ENCODE measurements at places on chromosomes 13 and 19.

DNA sequence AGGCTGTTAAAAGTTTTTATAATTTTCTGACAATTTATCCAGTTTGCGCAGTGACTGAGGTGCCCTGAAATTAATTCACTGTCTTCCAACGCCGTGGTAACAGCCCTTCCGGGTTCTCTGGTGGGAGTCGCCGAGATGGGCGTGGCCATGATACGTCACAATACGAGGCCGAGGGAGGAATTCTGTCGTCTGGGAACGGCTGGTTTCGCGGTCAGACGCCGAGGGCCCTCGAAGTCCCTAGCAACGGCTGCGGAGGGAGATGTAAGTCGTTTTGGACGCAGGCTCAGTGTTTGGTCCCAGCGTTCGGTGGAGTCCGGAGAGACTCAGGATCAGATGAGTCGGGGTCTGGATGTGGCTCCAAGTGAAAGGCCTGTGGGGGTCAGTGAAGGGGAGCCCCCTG, 21.7 kb downstream of the ZNF613 start:
- no peak for DNase-seq

DNA sequence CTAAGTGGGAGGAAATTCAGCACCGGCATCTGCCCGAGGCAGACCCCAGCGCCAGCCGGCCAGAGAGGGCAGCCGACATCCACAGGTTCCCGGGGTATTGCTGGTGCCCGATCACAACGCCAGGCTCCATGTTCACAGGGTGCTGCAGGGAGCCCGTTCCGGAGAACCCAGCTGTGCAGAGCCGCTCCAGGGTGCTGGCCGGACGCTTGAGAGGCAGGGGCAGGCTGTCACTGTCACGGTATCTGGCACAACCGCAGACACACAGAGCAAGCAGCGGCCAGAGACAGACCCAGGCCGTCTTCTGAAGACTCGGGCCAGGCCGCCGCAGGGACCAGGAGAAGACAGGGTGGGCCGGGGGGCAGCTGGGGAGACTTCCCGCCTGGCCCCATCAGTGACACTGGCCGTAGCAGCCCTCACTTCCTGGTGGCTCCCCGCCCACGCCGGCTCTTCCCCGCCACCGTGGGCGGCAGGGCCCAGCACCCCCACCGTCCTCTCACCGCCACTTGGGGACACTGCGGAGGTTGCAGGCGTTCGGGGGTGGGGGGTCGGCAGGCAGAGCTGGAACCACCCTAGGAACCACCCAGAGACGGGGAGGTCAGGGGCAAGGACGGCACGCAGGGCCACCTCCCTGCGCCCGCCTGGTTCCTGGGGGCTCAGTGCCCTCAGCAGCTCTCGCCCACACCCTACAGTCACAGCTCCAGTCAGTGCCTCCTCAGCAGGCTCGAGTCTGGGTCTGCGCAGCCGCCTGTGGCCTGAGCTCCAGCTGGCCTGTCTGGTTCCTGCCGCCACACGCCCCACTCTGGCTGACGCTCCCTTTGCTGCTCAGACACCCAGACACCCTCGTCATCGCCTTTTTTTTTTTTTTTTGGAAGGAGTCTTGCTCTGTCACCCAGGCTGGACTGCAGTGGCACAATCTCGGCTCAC, 3.8 kb downstream of the RNF126 start:
- no peak for DNase-seq

DNA sequence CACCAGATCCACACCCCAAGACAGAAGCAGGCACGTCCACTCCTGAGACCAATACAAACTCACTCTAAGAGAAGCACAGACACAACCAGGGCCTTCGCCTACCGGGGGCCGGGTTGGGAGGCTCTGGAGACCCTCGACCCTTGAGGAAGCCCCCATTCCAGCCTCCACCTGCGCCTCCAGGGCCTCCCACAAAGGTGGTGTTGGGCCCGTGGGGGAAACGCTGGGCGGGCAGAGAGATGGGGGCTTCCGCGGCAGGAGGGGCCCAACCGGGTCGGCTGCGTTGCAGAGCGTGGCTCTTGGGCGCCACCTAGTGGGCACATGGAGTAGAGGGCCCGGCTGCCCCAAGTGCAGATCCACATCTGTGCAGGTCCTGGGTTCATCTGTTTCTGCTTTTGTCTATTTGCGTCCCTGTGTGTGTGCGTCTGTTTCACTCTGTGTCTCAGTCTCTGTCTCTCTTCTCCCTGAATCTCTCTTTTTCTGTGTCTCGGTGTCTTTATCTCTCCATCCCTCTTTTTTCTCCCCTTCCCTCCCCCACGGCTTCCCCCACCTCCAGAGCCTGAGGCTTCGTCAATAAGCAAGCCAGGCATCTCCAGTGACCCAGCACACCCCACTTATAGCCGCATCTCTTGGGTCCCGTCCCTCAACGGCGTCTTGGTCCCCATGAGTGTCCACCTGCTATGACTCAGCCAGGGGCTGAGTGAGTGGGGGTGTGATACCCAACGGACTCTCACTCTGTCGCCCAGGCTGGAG, 10.5 kb upstream of the TINCR start:
- DNase-seq: peak; percentile 72

- DNase-seq: no peak
These were observed 937 bp downstream of the ZNF841 start for GRCh38 chr19:52094526-52095130.

DNA sequence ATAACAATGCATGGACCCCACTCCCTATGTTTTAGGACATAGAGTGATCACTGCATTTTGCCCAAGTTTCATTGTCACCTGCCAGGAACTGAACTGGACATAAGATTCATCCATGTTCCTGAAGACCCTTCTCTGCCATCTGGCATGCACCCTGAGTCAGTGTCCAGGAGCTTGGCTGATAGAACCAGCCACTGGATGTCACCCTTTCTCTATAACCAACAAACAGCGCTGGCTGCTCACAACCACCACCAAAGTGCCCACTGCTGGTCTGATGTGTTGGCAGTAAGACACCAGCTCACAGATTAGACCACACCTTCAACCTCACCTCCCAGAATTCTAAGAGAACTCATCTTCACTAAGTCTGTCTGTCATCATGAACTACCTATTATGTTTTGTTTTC, 333.4 kb downstream of the ITGBL1 start:
- DNase-seq: no peak

- no peak for DNase-seq
These were observed 56.5 kb upstream of the HTR2A start for GRCh38 chr13:46953331-46953730.

- DNase-seq: peak; percentile 45
These were observed 4.0 kb downstream of the RTN2 start for GRCh38 chr19:45492627-45493470.

DNA sequence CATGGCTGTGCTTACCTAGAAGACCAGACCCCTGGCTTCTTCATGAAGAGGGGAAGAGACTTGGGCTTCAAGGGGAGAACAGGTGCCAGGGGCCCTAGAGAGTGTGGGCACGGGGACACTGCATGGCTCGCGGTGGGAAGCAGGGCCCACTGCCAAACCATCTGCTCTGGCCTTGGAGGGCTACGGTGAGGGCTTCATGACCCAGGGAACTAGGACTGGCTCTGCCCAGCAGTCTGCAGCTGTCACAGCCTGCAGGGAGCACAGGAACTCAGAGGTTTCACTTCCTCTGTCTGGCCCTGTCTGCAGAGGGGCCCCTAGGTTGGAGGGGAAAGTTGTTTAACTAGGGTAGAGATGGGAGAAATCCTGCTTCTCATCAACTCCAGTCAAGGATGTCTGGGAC, 4.3 kb downstream of the ERCC1 start:
- no peak for DNase-seq

DNA sequence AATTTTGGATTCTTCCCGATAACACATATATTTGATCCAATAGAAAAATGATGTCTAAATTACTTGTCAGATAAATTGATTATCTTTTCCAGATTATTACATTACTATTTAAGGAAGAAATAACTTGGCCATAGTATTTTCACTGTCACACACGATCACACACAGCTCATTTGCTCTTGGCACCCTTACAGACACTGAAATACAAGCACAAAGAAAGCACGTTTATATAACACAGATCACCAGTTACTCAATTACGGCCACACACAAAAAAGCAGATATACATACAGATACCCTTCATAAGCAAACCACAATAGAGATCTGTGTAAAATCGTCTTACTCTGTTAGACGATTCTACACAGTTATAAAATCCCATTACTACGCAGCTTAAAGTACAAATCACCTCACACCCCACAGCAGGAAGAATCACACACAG, 716 bp upstream of the ZNF420 start:
- no peak for DNase-seq

- DNase-seq: no peak
These were observed 379.8 kb downstream of the DLEU7 start for GRCh38 chr13:50463719-50464118.

DNA sequence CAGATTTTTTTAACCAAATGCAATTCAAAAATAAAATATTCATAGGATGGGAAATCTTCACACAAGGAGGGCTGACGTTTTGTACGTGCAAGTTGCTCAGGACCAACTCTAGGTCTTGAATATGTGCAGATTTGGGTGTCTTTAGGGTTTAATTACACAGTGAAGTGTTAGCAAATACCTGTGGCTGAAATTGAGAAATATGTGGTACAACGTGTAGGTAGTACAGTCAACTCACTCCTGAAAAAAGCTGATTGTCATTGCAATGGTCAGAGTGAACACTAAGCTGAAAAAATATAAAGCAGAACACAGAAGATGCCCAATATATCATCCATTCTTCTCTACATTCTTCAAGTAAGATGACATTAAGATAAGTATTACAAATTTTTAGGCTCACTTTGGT, 314.3 kb downstream of the SLITRK1 start:
- DNase-seq: no peak

DNA sequence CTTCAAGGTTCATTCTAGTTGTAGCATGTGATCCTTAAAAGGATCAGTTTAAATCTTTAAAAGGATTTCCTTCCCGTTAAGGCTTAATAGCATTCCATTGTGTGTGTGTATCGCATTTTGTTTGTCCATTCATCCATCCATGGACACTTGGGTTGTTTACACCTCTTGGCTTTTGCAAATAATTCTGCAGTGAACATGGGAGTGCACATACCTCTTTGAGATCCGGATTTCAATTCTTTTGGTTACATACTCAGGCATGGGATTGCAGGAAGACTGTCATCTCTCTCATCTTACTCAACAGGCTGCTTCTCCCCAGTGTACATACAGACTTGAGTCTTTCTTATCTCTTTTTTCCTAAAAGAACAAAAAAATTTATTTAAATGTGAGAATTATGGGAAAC, 1.2 kb downstream of the RNF113B start:
- no peak for DNase-seq

DNA sequence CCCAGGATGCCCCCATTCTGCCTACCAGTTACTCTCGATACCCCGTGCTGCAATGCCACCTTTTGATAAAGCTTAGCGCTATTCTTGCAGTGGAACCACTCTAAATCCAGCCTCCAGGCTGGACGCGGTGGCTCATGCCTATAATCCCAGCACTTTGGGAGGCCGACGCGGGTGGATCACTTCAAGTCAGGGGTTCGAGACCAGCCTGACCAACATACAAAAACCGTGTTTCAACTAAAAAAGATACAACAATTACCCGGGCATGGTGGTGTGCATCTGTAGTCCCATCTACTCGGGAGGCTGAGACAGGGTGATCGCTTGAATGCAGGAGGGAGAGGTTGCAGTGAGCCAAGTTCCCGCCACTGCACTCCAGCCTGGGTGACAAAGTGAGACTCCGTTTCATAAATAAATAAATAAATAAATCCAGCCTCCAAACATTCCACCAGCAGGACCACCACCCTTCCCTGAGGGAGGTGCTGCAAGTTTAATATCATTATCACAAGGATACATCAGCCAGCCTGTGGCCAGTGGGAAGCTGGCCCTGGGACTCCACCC, 27.7 kb downstream of the CYP2B6 start:
- no peak for DNase-seq

DNA sequence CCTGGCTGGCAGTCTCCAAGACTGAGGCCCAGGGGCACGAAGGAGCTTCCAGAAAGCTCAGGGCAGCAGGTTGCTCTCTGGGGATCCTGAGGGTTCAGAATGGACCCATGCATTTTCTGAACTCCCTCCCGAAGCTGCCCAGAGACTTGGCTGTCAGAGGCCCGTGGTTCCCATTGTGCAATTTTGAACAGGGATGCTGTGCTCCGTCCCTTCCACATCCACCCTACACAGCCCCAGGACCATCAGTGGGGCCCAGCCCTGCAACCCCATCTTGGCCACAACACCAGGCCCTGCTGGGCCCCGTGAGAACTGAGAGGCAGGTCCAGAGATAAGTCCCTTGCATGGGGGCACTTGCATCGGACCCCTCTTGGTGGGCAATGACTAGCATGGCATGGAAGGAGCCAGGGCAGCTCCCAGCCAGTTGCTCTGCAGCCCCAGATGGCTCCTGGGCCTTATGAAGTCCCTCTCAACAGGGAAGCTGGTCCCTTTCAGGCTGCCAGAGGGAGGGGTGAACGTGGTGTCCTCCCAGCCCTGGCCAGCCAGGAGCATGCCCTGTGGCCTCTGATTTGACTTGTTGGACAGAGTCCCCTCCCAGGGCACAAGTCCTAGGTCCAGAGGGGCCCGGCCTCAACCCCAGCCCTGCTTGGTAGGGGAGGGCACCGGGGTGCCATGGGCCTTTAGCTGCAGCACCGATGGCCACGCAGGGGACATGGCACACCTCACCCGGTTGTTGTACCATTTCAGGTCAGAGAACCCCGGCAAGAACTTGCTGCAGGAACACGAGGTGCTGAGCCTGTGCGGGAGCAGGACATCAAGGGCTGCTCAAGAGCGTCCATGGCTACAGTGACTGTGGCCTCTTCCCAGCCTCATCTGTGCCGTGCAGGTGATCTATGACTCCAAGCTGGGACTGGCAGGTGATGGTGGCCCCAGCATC, 17.3 kb upstream of the ZNF14 start:
- DNase-seq: no peak

- no peak for DNase-seq
These were observed 639.0 kb upstream of the PRR20A start for GRCh38 chr13:56501750-56502149.

- no peak for DNase-seq
These were observed 80.2 kb upstream of the ZNF91 start for GRCh38 chr19:23475477-23475876.

DNA sequence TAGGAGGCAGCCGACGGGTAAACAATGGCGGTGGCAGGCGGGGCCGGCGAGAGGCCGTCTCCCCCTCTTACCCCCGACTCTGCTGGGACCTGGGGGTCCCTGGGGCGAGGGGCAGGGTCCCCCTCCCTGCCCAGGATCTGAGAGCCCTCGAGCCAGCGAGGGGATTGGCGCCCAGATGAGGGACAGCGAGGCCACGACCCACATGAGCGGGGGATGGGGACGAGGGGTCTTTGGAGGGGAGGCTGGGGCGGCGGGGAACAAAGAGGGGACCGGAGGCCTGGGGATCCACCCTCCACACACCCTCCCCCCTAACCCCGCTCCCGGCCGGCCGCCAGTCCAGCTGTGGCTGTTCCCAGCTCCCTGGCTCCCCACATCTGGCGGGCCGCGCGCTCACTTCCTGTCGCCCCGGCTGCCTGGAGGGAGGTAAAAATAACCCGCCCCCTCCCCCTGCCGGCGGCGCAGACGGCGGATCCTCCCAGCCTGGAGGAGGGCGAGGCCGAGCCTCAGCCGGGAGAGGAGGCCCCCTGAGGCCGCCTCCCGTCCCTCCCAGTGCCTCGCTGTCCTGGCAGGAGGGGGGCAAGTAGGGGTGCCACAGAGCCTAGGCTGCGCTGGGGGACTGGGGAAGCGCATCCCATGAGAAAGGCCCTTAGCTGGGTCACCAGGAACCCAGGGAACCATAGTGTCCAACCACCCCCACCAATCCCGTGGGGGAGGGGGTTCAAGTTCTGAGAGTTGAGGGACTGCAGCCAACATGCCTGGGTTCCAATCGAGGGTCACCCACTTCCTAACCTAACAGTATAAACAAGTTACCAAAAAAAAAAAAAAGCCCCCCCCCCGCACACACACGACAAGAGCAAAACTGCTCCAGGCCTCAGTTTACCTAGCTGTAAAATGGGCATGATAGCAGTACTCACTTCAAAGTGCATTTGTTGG, 29.3 kb upstream of the NANOS3 start:
- peak; percentile 80 for DNase-seq

- DNase-seq: no peak
These were observed 11.6 kb downstream of the KLK4 start for GRCh38 chr19:50899569-50899968.

Data from hematopoietic multipotent progenitor cell treated with erythropoietin and hydrocortisone succinate and interleukin-3 and kit ligand, for 17 days (in vitro differentiated cells).